ENCODE measurements at places on chromosomes 2 and 18. TPM values are rescaled to one million over a fixed set of nuclear protein-coding genes. Genes with fewer than 3 reads are reported as not detected.

The FSHR gene
- not detected for total RNA-seq

The STPG4 gene
- 0.29 TPM for total RNA-seq

The IL37 gene
- total RNA-seq: not detected

The CNGA3 gene
- total RNA-seq: not detected

The SH3BP4 gene
- total RNA-seq: 88.2 TPM

The SERPINB12 gene
- not detected for total RNA-seq

The EHBP1 gene
- total RNA-seq: 31.7 TPM

The TMEM237 gene
- total RNA-seq: 44.4 TPM

The CROCC2 gene
- not detected for total RNA-seq

The GPR35 gene
- 0.33 TPM for total RNA-seq

The CAPN14 gene
- not detected for total RNA-seq

The NBAS gene
- total RNA-seq: 82.6 TPM

The APOB gene
- total RNA-seq: 0.10 TPM

The CELF4 gene
- total RNA-seq: not detected

The OTOS gene
- not detected for total RNA-seq

The DAW1 gene
- total RNA-seq: 3.3 TPM

The RTP5 gene
- total RNA-seq: not detected

The EDAR gene
- total RNA-seq: not detected

The BOK gene
- total RNA-seq: 59.5 TPM

The ACVR1 gene
- 21.2 TPM for total RNA-seq

The DSG1 gene
- total RNA-seq: not detected

The REG1B gene
- not detected for total RNA-seq

The DNAJC5G gene
- 0.98 TPM for total RNA-seq

The ACTG2 gene
- 0.67 TPM for total RNA-seq

The INPP4A gene
- 30.7 TPM for total RNA-seq

The FASTKD1 gene
- total RNA-seq: 15.9 TPM

The ALPP gene
- not detected for total RNA-seq

The POTEJ gene
- total RNA-seq: 0.65 TPM

The SPP2 gene
- total RNA-seq: not detected

The TMEM247 gene
- not detected for total RNA-seq

The THUMPD2 gene
- 8.8 TPM for total RNA-seq

The NFU1 gene
- 39.5 TPM for total RNA-seq

The MAL gene
- not detected for total RNA-seq

The ACMSD gene
- not detected for total RNA-seq

The STARD6 gene
- total RNA-seq: 0.33 TPM

The NTSR2 gene
- not detected for total RNA-seq

The FHL2 gene
- 135 TPM for total RNA-seq

The CYP26B1 gene
- 0.65 TPM for total RNA-seq

The ASTL gene
- not detected for total RNA-seq

The UPP2 gene
- not detected for total RNA-seq

The KIF5C gene
- total RNA-seq: 0.29 TPM

The LDLRAD4 gene
- 7.0 TPM for total RNA-seq

The REG3A gene
- total RNA-seq: not detected

The ZBTB7C gene
- not detected for total RNA-seq

The B4GALT6 gene
- total RNA-seq: 17.1 TPM

The EPB41L3 gene
- 60.9 TPM for total RNA-seq

The IL36RN gene
- not detected for total RNA-seq

The NEU4 gene
- not detected for total RNA-seq

The CFC1 gene
- total RNA-seq: not detected

The CRYGD gene
- not detected for total RNA-seq

The UGT1A10 gene
- total RNA-seq: not detected

The FIGN gene
- total RNA-seq: 0.98 TPM

The CSRNP3 gene
- total RNA-seq: 0.19 TPM

The CCDC148 gene
- total RNA-seq: 0.48 TPM

The STAMBP gene
- total RNA-seq: 17.7 TPM

The PLCL1 gene
- total RNA-seq: 7.3 TPM

The C1GALT1C1L gene
- total RNA-seq: 0.33 TPM

The GATA6 gene
- total RNA-seq: 8.3 TPM

The PSMA8 gene
- total RNA-seq: not detected

The CMPK2 gene
- total RNA-seq: 2.6 TPM
